ENCODE measurements at places on chromosomes 1 and 21.

GRCh38 chr1:50177994-50178393 is 69.3 kb downstream of the ELAVL4 start:
- no peak for DNase-seq

DNA sequence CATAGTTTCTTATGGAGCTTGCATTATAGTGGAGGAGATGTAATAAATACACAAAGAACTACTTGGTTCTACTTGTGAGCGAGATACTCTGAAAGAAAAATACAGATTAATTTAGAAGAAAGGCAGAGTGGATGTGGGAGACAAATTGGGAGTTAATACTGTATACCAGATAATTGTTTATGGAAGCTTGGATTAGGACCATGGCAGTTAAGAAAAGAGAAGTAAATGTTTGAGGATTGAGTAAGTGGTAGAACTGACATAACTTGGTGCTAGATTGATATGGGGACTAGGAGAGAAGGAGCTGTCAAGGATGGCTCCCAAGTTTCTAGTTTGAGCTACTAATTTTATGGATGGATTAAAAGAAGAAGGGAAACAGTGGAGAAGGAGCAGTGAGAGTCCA is 47.3 kb downstream of the INKA2 start:
- DNase-seq, result no peak

DNA sequence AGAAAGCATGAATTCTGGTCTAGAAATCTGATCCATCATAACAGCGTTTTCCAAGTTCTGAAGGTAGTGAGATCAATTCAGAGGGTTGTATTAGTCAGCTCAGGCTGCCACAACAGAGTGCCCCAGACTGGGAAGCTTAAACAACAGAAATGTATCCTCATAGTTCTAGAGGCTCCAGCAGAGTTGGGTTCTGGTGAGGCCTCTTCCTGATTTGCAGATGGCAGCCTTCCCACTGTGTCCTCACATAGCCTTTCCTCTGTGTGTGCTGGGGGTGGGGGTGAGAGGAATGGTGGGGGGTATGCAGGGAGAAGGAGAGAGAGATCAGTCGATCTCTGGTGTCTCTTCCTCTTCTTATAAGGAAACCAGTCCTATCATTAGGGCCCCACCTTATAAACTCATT is 15.1 kb downstream of the ZBTB8B start:
- DNase-seq, result no peak

- no peak for DNase-seq
Observed at GRCh38 chr1:199087144-199087543, 448.3 kb downstream of the PTPRC start.

DNA sequence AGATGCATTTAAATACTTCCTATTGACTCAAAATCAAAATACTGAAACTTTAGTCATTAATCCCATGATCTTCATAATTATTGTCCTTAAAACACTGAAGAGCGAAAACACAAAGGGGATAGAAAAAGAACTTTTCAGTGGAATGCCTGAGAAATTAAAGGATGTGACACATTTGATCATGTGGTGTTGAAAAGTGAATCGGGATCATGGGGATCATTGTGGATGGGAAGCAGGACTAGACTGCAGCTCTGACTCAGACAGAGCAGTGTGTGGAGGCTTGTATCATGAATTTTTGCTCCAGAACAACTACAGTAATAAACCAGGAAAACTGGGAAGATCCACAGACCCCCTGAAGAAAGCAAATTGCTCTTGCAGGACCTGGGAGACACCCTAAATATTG is 161.1 kb upstream of the CXADR start:
- DNase-seq, result no peak

DNA sequence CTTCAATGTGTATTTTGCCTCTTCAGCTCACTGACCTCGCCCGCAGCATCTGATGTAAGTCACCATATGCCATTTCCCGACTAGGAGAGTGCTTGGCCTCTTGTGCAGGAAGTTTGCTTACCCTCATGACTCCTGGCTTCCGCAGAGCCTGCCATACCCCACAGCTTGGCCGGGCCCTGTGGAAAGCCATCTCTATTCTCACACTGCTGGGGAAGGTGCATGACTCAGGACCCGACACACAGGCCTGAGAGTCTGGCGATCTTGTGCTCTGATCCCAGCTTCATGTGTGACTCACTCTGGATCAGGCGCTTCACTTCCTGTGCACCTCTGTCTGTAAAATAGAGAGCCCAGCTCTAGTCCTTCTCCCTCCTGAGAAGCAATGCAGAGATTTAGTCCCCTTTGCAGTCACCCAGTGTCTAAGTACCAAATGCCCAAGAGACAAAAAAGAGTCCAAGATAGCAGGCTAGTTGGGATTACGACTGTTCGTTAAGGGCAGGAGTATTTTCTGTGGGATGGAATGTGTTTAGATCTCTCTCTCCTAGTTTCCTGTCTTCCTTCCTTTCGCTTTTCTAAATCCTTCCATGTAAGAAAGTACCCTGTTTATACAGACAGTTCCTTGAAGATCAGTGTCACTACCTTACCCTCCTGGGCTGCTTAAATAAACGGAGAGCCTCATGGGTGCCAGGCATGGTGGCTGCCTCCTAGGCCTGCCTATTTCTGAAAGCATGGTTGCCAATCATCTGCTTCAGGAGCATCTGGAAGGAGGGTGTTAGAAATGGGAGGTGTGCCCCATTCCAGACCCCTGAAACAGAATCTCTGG is 62.8 kb upstream of the KIF26B start:
- no peak for DNase-seq

DNA sequence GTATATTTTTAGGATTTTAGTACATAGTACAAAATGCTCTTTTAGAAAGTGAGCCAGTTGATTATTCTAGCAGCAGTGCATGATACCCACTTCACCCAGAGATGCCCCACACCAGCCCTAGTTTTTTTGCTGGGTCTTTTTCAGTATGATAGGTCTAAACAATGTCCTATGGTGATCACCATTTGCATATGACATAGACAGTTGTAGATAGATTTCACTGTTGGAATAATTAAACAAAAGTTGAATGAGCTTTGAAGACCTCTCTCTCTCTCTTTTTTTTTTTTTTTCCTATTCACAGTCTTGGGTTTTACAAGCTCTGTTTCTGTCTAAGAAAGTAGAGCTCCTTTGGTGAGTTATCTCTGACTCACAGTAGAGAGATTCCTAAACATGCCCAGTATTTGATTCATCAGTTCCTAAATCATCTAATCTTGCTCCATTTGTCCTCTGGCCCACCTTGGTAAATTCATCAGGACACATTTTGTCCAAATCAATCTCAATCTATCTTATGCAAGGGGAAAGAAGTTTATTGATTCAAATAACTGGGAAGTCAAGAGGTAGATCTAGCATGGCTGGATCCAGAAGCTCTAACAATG is 44.7 kb upstream of the VAV3 start:
- no peak for DNase-seq

- DNase-seq, result no peak
Observed at GRCh38 chr1:217014066-217014465, 290.8 kb upstream of the ESRRG start.

DNA sequence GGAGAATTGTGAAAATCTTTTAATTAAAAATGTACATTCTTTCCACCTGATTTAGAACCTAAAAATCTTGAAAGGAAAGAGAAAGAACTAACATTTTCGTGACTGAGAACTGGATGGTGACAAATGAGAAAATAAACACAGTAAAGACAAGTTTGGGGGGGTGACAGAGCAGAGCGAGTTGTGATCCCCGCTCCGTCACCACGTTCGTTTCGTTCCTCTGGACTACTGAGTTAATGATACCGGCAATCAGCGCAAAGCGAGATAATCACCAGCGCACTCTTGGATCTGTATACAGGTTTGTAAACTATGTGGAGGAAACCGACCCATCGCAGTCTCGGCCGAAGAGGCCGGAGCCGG is 31.2 kb upstream of the CFAP126 start:
- no peak for DNase-seq

DNA sequence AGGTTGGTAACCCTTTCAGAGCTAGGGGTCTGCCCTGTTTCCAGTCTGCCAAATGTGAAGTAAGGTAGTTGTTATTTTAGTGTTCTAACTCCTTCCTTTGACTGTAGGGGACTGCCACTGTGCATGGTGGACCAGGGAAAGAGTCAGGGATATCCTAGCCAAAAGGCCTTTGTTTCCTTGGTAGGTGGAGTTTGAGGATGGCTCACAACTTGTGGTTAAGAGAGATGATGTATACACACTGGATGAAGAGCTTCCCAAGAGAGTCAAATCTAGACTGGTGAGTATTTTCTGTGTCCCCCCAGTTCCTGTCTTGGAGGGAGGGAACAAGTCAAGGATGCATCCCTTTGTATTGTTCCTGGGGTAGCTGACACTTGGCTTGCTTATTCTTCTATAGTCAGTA is 3.5 kb upstream of the ST3GAL3 start:
- DNase-seq, result no peak

GRCh38 chr1:245683676-245684075 is 528.9 kb downstream of the KIF26B start:
- DNase-seq, result no peak

DNA sequence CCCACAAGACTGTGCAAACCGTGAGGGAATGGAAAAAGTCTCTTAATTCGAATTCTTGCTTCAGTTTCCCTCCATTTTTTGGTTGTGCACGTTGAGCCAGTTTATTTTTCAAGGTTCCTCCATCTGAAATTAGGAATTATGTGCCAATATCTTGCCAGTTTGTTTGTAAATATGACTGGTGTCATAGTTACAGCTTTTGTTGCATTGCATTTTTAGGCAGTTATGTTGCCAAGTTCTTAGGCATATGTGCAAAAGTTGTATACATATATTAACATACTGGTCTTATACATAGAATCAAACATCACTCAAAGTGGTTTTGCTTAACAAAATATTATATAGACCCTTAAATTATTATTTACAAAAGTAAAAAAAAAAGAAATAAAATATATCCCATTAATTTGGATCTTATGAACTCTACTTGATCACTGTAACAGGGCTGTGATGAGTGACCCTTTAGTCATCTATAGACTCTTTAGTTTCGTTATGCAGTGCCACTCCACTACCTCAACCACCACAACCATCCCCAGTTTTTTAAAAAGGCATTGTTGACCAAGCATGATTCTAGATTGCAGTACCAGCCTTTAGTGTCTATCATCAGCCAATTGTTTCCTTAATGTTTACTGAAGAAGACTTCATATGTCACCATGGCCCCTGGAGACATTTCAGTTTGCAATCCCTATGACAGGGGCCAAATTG is 20.9 kb upstream of the DYNLT5 start:
- DNase-seq, result no peak

- DNase-seq, result no peak
Observed at GRCh38 chr1:176950736-176951324, 213.7 kb downstream of the ASTN1 start.

DNA sequence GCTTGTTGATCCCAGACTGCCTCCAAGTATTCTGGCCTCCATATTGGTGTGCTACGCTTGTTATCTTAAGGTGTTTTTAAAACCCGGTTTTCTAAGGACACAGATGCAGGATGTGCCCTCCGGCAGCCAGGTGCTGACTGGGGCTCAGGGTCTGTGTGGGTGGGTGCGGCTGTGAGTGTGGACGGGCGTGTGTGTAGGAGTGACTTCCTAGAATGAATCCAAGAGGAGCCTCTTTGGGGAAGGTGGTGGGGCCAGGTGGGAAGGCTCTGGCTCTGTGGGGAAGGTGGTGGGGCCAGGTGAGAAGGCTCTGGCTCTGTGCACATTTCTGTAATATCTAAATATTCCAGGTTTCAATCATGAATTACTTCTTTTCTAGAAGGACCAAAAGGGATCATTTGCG is 12.8 kb upstream of the TSPEAR start:
- DNase-seq, result no peak

DNA sequence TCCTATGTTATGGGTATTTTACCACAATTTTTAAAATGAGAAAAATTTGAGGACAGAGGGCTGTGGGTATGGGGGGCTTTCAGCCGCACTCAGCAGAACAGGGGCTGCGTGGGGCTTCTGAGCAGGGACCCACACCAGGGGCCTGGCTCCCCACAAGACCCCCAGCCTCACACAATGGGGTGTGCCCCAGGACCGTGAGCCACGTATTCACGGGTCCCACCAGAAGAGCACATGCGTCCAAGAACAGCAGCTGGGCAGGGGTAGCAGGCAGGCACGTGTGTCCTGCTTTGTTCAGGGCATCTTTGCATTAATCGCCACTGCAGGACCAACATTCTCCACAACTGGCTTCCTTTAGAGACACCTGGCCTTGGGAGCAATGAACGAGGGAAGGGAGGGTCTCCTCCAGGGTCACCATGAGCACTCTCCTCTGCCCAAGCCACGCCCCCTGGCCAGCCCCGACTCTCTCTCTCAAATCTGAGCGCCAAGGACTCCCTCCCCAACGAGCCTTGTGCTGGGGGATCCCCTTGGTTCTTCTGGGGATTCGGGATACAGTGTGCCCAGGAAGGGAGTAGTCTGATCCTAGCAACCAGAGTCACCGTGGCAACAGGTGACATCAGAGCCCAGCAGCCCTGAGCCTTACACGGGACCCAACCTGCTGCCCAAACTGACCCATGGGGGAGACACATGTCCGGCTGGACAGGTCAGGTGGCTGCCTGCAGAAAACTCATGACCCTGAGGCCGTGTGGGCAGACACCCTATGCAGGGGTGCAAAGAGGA is 7.4 kb upstream of the ARF1 start:
- DNase-seq, result no peak

DNA sequence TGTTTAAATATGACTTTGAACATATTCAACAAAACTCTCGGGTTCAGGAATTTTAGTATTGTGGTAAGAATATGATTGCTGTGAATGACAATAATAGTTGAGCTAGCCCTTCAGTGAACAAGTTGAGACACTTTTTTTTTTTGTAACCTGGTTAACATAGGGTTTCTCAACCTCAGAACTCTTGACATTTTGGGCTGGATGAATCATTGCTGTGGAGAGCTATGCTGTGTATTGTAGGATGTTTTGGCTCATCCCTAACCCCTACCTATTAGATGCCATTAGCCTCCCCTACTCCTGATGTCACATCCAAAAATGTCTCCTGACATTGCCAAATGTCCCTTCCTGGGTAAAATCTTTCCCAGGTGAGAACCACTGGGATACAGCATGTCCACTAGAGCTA is 113.7 kb downstream of the RUNX1 start:
- DNase-seq, result no peak

GRCh38 chr1:109570414-109570813 is 22.0 kb downstream of the GNAI3 start:
- DNase-seq, result no peak

DNA sequence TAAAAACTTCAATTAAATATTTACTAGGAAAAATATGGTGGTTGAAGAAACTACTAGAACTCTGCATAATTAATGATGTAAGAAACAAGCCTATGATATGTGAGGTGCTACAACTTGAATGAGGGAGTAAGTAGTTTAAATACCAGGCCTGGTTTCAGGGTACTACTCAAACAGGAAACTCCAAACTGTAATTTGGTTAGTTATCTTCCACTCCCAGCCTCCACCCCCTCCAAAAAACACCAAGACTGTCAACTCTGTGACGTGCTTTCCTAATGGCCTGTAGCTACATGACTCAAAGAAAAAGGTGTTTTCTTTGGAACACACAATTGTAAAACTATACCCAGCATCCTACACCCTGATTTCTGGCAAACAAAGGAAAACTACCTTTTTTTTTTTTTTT is 55.9 kb upstream of the RCC1 start:
- DNase-seq, result no peak

- DNase-seq, result no peak
Observed at GRCh38 chr1:67921725-67922489, 88.6 kb upstream of the GNG12 start.

- DNase-seq, result no peak
Observed at GRCh38 chr1:90704817-90705216, 12.3 kb downstream of the BARHL2 start.

Data from DMS79 (cell line).